GM12865 (cell line): ENCODE measurements at places on chromosomes 6 and 20.

DNA sequence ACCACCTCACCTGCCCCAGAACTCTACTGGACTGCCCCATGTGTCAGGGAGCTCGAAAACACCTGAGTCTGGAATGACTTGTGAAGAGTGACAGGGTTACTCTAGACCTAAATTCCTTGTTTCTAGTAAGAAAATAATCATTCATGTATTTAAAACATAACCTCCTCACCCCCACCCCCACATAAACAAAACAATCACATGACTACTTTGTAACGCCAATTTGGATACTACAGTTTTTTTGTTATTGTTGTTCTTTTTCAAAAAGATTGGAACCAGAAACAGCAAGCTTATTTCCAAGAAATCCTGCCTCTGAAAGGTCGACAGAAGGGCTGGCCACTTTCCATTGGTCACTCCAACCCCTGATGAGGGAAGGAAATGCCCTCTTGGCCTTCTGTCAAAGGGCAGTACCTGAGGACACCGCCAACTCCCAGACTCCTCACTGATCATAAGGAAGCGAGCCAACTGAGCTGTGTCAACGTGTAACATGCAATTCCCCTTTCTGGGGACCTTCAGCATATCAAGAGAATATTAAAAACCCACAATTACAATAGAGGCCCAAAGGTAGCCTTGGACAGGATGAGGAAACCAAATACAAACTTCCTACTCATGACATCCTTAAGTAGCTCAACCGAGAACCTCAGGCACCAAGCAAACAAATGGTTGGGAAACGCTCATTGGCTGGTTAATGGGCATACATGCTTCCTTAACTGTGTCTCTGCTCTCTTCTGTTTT is 2.6 kb downstream of the MCUR1 start:
- DNase-seq = no peak

- DNase-seq = no peak
Measured at GRCh38 chr6:42028234-42029061, 21.9 kb upstream of the TAF8 start.

GRCh38 chr6:112485120-112485826 is 138.1 kb downstream of the RFPL4B start:
- no peak for DNase-seq

- no peak for DNase-seq
Measured at GRCh38 chr6:35092362-35093117, 48.6 kb downstream of the TCP11 start.

DNA sequence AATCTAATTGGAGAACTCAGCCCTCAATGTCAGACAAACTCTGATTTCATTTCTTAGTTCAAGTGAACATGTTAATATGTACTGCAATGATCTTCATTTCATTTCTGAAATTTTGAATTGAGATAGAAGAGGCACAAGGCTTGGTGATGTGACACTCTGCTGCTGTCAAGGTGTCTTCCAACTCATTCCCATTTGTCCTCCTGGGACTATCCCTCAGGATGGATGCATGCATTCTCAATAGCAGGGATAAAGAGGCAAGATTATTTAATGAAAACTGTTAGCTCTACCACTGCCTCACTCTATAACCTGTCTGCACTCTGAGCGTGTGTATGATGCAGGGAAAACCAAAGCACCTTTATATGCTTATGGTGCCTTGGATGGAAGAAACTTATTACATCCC is 78.7 kb downstream of the PLCB1 start:
- DNase-seq = no peak

DNA sequence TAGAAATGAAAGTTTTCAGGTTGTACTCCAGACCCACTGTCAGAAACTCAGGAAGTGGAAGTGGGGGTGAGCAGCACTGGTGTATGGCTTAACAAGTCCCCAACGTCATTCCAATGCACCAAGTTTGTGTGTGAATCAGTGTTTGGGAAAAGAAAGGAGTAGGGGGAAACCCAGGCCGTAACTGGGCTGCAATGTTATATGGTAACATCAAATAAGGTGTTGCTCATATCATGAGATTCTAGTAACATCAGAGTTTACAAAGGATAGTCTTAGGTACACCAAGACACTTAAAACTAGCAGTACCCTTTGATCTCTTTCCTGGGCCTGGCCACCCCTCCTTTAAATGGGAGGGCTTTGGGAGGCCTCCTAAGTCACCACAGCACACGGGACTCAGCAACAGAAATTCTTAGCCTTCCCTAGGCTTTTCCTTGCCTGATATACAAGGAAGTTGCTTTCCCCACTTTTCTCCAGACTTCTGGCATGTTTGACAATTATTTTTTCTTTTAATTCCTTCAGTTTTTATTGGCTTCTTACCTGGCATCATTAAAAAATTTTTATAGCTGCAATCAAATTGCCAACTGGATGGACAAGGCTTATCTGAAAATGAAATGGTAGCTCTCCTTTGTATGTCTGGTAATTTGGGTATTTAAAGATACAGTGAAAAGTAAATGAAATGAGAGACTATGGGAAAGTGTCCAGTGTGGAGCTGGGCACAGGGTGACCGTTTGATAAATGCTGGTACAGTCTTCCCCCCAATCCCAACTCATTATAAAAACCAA is 15.1 kb downstream of the E2F3 start:
- DNase-seq = peak; percentile 27

- DNase-seq = no peak
Measured at GRCh38 chr6:76774781-76775384, 688.4 kb downstream of the HTR1B start.

- DNase-seq = no peak
Measured at GRCh38 chr6:64293298-64293697, 657.7 kb downstream of the PHF3 start.

GRCh38 chr6:169640351-169640852 is 61.4 kb downstream of the WDR27 start:
- DNase-seq = no peak

GRCh38 chr6:143192766-143193165 is 132.1 kb downstream of the AIG1 start:
- DNase-seq = no peak

DNA sequence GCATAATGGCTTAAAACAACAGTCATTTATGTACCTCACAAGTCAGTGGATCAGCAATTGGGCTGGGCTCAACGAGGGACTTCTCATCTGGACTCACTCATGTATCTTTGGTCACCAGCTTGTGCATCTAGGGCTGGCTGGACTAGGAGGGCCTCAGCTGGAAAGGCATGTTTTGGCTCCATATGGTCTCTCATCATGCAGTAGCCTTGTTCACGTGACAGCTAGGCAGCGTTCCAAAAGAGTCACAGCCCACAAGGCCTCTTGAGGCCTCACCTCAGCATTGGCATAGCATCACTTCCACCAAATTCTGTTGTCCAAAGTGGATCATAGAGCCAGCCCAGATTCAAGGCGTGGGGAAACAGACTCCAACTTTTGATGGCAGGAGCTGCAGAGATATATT is 110.1 kb downstream of the MAFB start:
- no peak for DNase-seq

DNA sequence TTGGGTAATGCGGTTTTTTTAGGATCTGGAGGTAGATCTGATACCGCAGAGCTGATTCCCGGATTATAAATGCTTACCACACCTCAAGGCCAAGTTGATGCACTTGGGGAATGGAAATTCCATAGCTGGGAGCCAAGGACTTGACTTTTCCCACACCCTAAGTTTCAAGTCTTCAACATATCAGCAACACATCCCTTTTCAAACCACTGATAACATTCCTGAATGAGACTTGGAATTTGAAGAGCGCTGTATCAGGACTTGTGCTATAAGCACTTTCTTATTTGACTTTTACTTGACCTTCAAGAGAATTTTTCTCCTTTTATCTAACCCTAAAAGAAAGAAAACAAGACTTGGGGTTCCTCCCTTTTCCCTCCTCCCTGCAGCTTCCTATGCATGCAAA is 90.6 kb upstream of the NAA20 start:
- no peak for DNase-seq

DNA sequence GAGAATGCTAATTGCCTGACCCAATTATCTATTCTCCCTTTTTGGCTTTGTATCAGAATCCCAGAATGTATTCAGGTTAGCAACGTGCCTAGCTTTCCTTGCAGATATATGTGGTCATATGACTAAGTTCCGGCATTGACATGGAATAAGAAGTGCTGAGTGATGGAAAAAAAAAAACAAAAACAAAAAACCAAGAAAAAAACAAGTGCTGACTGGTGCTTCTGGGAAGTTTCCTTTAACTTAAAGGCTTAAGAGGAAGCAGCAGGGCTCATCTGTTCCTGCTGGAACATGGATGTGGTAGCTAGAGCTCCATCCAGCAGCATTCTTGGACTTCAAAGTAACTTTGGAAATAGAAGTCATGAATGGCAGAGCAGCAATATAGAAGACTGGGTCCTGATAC is 10.4 kb upstream of the RPF2 start:
- DNase-seq = no peak

- DNase-seq = no peak
Measured at GRCh38 chr6:88970301-88970700, 6.9 kb upstream of the RNGTT start.

GRCh38 chr6:169809386-169809785 is 58.0 kb downstream of the ERMARD start:
- DNase-seq = no peak

GRCh38 chr6:168210239-168211105 is 109.1 kb downstream of the DACT2 start:
- DNase-seq = no peak

- peak; percentile 78 for DNase-seq
Measured at GRCh38 chr6:139030228-139030963, 1.9 kb downstream of the ABRACL start.

- DNase-seq = no peak
Measured at GRCh38 chr20:1631309-1632151, 11.7 kb upstream of the SIRPB1 start.

GRCh38 chr6:69813508-69813907 is 16.7 kb upstream of the LMBRD1 start:
- peak; percentile 42 for DNase-seq

- no peak for DNase-seq
Measured at GRCh38 chr20:59583428-59584277, 20.7 kb upstream of the PHACTR3 start.

- DNase-seq = no peak
Measured at GRCh38 chr6:150878347-150879213, 13.1 kb downstream of the MTHFD1L start.

DNA sequence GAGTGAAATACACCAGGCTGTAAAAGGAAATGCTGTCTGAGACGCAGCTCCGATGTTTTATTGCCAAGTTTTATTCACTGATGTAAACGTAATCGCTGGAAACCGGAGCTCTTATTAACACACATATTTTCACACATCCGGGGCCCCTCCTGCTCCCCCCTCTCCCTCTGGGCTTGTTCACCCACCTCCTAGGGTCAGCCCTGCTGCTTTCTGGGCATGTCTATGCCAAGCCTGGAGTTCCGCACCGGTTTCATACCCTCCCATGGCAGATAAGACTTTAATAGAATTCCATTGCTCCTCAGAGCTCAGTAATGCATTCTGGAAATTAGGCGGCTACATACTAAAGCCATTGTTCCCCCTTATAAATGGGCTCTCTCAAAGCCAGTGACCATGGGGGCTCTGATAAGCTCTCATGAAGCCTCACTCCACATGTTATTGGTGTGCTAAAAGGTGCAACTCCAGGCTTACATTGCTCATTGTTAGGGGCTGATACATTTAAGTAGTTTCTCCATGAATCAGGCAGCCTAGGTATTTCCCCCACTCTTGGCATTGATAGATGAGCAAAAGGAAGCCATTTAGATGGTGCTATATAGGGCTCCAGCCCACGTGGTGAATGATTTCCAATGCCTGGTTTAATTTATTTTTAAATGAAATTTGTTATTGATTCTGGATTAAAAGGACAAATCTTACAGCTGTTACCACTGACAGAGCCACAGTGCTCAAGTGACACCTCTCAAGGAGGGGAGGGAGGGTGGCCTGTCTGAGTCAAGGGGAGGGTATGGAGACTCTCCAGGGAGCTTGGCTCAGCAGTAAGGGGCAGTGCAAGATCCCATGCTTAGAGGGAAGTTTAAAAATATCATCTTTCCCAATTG is 4.5 kb upstream of the VSTM2L start:
- no peak for DNase-seq

- DNase-seq = no peak
Measured at GRCh38 chr6:54519161-54519560, 210.9 kb downstream of the TINAG start.

GRCh38 chr6:125835221-125835744 is 44.5 kb downstream of the NCOA7 start:
- DNase-seq = no peak

DNA sequence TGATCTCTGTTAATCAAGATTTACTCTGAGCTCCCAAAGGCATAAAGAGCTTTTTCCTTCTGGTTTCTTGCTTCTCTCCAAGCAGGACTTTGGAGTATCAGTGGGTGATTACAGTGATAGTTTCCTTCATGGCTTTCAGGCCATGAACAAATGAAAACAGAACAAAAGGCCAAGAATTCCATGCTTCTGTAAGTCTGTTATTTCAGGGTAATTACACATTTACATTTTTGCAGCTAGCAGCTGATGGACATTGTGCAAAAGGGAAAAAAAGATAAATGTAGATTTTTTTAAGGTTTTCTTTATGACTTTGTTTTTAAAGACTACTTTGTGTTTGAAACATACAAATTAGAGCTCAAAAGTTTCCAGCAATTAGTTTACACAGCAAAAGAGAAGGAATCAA is 441.6 kb downstream of the PLCB1 start:
- DNase-seq = no peak

DNA sequence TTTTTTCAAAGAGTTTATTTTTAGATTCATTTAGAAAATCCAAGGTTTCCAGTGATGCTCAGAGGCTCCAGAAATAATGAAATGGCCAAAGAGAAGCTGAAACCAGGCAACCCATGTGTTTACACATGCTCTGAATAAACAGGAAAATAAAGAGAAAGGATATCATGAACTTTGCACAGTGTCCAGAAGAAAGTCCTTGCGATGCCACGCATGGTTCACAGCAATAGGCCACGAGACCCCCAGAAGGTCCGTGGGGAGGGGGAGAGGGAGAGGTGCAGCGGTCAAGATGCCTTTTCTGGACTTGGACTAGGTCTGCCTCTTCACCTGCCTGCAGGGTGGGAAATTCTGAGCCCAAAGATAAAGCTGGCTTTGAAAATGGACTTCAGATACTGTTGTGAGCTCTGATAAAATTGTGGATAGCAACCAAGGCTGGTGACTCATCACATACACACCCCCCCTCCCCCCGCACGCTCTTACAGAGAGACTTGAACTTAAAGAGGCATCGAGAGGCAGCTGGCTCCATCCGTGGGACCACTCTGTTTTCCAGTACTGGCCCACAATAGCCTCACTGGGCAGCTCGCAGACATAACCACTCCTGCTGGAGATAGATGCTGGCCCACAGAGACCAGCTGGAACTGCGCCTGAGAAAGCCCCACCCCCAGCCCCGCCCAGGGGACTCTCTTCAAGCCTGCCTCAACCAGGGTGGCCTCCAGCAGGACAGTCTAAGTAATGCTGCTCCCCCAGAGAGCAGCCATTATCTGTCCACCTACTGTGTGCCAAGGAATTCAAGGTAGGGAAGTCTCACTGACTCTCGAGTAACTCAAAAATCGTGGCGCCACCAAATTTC is 21.2 kb upstream of the NFATC2 start:
- DNase-seq = peak; percentile 14

DNA sequence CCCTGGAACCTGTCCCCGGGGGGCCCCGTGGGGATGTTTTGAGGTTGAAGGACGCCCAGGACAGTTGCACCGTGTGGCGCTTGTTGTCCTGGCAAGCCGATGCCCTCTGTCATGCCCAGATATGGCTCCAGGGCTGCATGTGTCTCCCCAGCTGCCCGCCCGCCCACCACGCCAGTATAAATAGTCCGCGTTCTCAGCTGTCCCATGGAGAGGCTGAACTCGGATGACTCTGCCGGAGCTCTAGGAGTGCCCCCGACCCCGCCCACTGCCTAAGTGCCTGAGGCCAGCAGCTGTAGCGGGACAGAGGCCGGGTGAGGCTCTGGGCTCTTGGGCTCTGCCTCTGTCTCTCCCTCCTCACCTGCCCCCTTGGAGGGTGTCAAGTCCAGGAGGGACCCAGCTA is 83.0 kb upstream of the GATA5 start:
- DNase-seq = no peak

- no peak for DNase-seq
Measured at GRCh38 chr6:45895569-45895968, 120.1 kb downstream of the CLIC5 start.
